ENCODE measurements at places on chromosomes 3 and 15.

- no peak for DNase-seq
Observed at GRCh38 chr15:70214941-70215635, 117.4 kb upstream of the TLE3 start.

DNA sequence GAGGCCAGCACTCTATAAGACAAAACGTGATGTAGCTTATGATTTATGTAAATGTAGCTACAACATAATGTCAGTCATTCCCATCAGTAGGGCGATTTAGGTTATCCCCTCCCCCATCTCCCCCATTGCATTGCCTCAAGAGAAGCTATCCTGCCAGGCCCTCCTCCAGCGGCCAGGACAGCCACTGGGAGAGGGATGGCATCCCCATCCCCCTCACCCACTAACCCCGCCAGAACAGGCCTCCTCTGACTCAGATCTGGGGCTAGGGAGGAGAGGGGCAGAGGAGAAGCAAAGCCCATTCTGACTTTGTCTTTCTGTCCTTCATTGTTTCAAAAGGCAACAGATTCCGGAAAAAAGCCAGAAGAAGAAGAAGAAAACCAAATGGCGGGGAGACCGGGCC lies 32.6 kb upstream of the ESYT3 start:
- DNase-seq, result no peak

DNA sequence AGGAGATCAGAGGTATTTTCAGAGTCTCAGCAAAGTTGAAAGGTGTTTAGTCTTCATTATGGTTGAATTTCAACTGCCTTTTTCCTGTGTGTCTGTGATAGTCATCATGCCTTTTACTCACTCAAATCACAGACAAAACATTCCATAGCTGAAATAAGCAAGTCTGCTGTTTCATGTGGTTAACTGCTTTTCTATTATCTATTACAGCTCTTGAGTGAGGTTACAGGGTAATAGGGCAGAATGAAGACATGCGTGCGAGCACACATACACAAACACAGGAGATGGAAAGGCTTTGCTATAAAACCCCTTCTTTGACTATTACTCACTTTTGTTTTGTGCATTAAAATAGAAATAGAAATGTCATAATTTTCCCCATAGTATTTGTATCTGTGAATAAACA lies 192.6 kb upstream of the RARB start:
- DNase-seq, result no peak

DNA sequence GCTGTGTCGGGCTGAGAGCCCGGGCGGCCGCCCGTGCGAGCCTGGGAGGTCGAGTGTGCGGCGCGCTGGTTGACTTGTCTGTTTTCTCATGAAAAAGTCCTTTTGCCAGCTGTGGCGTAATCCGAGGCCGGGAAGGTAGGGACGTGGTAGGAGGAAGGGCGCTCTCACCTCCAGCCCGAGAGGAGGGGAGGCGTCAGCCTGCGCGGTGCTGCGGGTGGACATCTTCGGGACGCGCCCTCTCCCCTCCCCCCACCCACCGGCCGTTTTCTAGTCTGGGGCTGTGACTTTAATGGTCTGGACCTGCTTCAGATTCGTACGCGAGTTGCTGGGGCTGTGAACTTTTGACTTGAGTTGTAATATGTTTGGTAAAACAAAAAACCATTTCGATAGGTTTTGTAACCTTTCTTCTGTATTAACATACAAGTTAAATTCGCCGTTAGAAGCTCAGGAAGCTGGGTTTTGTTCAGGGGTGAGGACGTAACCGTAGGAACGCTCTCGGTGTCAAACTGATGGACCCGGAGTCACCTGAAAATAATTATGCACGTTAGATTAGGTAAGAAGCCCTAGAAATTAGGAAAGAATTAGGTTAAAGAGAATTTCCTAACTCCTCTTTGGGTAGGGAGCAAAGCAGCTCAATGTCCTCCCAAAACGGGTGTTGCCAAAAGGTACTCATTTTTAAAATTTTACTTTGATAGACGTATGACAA lies 762 bp downstream of the NCK1 start:
- peak; percentile 67 for DNase-seq

- DNase-seq, result no peak
Observed at GRCh38 chr3:149396476-149396875, 19.0 kb upstream of the TM4SF1 start.

DNA sequence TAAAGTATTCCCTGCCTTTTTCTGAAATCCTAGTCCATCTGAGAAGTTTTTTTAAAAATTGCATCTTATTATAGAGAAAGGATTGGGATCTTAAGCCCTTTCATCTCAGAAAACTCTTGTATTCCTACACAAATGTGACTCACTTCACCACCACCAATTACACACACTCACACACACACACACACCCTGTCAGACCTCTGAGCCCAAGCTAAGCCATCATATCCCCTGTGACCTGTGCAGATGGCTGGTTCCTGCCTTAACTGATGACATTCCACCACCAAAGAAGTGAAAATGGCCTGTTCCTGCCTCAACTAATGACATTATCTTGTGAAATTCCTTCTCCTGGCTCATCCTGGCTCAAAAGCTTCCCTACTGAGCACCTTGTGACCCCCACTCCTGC lies 1181.9 kb downstream of the ROBO2 start:
- DNase-seq, result no peak

- no peak for DNase-seq
Observed at GRCh38 chr3:113658107-113658506, 38.3 kb downstream of the USF3 start.

- DNase-seq, result peak; percentile 41
Observed at GRCh38 chr15:80694611-80695098, 455 bp upstream of the ABHD17C start.

DNA sequence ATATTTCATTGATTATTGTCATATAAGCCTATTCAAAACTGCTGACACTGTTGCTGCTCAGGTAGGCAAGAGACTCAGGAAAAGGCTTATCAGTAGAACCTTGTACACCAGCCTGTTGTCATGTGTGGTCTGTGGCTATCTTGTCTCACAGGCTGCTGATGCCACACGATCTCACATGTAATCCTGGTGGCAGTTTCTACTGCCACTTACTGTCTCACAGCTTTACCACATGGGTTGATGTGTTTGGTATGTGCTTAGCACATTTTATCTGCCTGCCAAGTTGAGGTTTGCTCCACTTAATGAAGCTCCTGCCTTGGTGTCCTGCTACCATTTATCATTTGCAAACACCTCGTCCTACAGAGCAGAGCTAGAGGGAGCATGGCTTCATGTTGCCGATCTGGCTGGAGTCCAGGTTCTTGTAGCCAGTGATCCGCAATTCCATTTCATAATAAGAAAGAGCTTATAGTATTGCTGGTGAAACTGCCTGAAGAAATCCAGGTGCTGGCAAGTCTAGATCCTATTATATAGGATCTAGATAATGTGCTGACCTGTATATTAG lies 637.9 kb downstream of the NLGN1 start:
- DNase-seq, result no peak

- DNase-seq, result no peak
Observed at GRCh38 chr3:165233501-165234195, 37.5 kb upstream of the SLITRK3 start.

GRCh38 chr15:84734794-84735479 lies 13.5 kb upstream of the ZNF592 start:
- DNase-seq, result peak; percentile 81

DNA sequence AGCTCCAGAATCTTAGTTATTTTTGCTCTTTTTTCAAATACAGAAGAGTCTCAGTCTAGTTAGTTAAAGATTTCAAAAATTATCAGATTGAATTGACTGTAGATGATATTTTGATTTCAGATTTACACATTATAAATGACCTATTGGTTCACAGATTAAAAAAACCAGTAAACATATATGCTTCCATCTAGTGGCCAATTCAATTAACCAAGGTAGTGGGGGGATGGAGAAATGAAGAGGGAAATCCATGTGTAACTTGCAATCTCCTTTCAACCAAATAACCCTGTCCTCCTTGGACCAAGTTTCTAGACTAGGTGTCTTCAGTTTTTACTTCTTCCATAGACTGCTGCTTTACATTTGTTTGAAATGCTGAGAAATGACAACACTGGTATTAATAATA lies 789.8 kb downstream of the ROBO1 start:
- DNase-seq, result no peak

DNA sequence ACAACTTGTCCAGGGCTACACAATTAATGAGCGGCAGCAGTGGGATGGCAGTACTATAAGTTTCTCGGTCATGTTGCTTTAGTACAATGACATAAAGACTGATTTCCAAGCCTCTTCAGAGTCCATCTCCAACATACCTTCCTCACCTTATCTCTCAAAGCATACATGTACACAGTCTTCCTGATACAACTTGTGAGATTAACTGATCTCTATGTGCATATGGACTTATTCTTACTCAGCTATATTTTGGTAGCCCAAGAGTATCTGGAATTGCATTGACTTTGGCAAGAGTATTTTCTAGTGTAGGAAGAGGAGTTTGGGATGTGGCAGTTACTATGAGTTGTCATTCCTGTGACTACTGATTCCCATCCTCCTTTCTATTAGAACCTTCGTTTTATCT lies 575.0 kb downstream of the EDEM1 start:
- no peak for DNase-seq

- DNase-seq, result no peak
Observed at GRCh38 chr3:141292356-141293058, 60.9 kb downstream of the PXYLP1 start.

DNA sequence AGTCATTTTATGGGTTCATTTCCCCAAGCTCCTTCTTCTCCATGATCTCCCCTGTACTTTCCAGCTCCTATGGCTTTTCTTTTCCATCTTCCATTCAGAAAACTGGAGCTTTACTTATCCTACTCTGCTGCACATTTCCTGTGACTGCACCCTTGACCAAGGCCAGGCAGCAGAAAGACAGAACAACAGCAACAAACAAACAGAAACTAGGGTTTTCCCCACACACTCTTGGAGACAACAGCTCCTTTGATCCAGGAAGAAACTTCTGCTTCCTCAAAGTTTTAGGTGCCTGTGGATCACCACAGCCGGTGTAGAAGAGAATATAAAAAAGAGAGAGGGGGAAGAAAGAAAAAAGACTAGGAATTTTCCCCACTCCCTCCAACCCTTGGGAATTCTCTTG lies 342.3 kb upstream of the CFAP20DC start:
- DNase-seq, result no peak

GRCh38 chr3:10907262-10907661 lies 85.3 kb upstream of the SLC6A1 start:
- DNase-seq, result no peak

DNA sequence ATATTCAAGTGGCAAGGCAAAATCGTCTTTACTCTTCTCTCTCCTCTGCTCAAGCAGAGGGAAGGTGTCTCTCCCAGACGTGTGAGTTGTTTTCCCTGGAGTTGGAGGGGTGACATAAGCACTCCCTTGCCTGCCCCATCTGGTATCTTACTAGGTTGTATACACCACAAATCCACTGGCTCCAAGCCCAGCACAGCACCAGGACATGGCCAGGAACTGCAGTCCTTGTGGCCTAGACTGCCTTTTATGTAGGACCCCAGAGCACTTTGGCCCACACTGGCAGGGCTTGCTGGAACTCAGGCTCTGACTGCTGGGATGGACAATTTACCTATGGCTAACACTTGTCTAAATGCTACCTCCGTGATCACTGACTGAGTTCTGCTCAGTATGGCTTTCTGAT lies 34.0 kb downstream of the DZIP3 start:
- no peak for DNase-seq

- no peak for DNase-seq
Observed at GRCh38 chr3:183635107-183635430, 354 bp upstream of the KLHL24 start.

- no peak for DNase-seq
Observed at GRCh38 chr3:126355777-126356372, 1.3 kb downstream of the KLF15 start.

GRCh38 chr3:1987980-1988379 lies 110.7 kb upstream of the CNTN4 start:
- no peak for DNase-seq

GRCh38 chr3:186261638-186262037 lies 100.4 kb downstream of the DGKG start:
- no peak for DNase-seq

GRCh38 chr15:89893027-89893426 lies 767 bp downstream of the AP3S2 start:
- no peak for DNase-seq

GRCh38 chr3:54421943-54422342 lies 299.6 kb downstream of the CACNA2D3 start:
- DNase-seq, result no peak

- DNase-seq, result no peak
Observed at GRCh38 chr3:194315965-194316361, 35.2 kb downstream of the CPN2 start.

DNA sequence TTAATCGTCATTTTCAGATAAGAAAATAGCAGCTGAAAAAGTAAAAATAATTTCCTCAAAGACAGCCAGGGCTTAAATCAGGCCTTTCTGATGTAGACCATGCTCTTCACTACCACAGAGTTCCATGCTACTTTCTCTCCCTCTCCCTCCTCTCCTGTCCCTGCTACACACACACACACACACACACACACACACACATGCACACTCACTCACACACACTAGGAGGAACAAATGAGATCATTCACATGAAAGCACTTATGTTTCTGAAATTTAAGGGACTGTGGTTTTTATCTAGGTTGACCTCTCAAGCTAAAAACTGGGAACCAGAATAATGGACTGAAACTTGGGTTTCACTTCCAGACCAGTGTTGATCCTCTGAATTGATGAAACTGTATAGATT lies 4.1 kb upstream of the PSMA4 start:
- no peak for DNase-seq

DNA sequence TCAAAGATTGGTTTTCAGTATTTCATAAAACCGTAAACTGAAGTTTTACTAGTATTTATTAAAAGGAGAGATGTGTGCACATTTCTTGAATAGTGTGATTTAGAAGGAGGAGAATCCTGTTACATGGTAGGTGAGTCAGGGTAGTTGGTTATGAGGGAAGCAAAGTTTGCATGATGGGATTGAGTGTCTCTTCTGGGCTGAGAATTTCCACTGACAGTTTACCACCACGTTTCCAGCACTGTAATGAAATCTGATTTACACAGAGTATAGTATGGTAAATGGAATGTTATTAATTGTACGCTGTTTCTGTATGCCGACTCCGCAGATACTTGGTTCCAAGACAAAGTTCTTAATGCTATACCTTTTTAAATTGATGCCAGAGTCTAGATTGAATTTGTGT lies 1.6 kb downstream of the NECTIN3 start:
- DNase-seq, result no peak

DNA sequence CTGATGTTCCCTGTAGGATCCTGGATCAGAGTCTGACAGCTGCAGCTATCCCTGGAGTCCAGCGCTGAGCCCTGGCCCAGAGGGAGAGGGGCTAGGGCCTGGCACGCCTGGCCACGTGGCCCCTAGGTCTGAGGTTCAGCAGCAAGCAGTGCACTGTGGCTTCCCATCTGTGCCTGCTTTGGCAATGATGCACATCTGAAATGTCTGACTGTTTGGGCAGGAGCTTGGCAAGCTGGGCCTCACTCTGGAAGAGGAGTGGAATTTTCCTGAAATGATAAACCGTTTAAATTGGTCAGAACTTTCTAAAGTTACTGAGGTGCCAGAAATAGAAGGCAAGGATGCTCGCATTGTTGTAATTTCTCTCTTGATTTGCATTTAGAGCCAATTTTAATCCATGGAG lies 48.8 kb upstream of the MRPS22 start:
- DNase-seq, result no peak
